ENCODE measurements at places on chromosomes 2 and 18. TPM values are rescaled to one million over a fixed set of nuclear protein-coding genes. Genes with fewer than 3 reads are reported as not detected.

SETBP1 gene
- total RNA-seq, result 2.6 TPM

TNS1 gene
- 147 TPM for total RNA-seq

APOB gene
- under 0.01 TPM for total RNA-seq

LOXL3 gene
- 9.9 TPM for total RNA-seq

UGT1A1 gene
- total RNA-seq, result not detected

EFHD1 gene
- 2.3 TPM for total RNA-seq

PLCD4 gene
- total RNA-seq, result 2.2 TPM

POMC gene
- total RNA-seq, result 0.32 TPM

TYMS gene
- 15.1 TPM for total RNA-seq

IFT172 gene
- 18.0 TPM for total RNA-seq

PAX8 gene
- 1.3 TPM for total RNA-seq

DNA sequence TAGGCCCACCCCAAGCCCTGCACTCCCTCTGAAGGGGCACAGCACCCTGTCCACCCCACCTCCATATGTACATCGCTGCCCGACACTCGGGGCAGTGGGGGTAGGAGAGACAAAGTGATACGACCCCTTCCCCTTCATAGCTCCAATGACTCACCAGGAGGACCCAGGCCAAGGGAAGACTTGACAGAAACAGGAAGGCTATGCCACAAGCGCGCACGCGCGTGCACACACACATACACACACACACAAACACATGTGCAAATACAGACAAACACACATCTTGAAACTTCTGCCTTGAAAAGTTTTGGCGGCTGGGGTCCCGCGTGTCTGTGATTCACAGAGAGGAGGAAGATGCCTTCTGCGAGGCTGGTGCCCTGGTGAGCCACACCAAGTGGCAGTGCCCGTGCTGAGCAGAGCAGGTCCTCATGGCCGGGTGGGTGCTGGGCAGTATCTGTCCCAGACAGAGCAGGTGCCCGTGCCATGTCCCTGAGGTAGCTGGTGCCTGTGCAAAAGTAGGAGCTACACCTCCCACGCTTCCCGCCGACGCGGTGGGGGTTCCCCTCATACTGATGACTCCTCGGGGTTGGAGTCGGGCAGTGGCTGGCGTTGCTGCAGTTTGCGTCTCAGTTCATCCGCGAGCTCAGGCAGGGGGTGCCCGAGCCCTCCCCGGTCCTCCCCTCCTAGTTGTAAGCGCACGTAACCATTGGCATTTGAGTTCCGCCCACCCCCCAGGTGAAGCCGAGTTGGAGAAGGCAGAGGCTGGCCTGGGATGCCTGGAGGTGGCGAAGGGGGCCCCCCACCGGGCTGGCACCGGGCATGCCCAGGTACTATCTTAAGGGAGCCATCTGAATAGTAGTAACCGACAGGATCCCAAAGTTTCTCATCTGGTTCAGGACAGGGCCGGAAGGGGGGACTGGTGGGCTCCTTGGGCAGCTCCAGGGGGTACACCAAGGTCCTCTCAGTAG, 2.5 kb upstream of the ANKRD39 start:
- no peak for DNase-seq

DNA sequence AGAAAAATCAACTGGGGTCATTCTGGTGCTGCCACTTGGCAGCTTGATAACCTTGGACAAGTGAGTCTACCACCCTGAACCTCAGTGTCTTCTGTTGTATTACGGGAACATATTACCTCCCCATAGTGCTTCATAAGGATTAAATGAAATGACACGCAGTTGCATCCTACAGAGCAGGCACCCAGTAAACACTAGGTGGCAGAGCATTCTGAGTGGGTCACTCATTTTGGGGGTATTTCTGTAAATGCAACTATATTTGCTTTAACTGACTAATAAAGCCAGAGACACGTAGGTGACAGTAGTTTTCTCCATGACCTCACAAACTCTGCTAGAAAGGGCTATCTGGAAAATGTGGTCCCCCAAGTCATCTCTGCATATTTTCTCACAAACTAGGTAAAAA, 4.7 kb downstream of the CD226 start:
- DNase-seq, result no peak

- no peak for DNase-seq
Measured at GRCh38 chr2:147320146-147320545, 524.7 kb upstream of the ACVR2A start.

DNA sequence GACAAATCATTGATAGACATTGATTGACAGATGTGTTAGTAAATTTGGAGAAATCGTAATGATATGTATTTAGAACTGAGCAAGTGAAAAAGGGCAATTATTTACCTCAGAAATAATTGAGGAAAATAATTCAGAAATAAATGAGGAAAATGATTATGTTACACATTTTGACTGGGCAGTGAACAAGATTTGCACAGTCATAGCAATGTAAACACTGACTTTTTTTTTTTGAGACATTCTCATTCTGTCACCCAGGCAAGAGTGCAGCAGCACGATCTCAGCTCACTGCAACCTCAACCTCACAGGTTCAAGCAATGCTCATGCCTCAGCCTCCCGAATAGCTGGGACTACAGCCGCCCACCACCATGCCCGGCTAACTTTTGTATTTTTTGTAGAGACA, 211.7 kb downstream of the SP3 start:
- no peak for DNase-seq

- no peak for DNase-seq
Measured at GRCh38 chr2:16653799-16654198, 11.8 kb downstream of the CYRIA start.

- no peak for DNase-seq
Measured at GRCh38 chr2:231525248-231526163, 4.7 kb downstream of the NMUR1 start.

GRCh38 chr2:75801234-75801982, 90.7 kb upstream of the GCFC2 start:
- DNase-seq, result no peak

DNA sequence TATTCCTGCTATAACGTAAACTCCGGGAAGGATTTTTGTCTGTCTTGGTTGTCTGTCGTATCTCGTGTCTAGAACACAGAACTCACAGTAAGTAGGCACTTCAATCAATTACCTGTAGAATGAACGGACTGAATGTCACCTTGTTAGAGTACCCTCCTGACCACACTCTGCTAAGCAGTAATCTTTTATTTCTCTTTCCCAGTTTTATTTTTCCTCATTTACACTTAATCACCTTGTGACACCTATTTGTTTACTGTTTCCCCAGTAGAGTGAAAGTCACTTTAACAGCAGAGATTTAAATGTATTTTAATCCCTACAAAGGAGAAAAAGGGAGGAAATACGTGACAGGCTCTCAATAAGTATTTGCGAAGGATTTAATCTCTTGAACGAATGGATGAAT, 514 bp upstream of the EPB41L5 start:
- no peak for DNase-seq

- peak; percentile 64 for DNase-seq
Measured at GRCh38 chr18:54119524-54120019, 104.9 kb downstream of the MBD2 start.

DNA sequence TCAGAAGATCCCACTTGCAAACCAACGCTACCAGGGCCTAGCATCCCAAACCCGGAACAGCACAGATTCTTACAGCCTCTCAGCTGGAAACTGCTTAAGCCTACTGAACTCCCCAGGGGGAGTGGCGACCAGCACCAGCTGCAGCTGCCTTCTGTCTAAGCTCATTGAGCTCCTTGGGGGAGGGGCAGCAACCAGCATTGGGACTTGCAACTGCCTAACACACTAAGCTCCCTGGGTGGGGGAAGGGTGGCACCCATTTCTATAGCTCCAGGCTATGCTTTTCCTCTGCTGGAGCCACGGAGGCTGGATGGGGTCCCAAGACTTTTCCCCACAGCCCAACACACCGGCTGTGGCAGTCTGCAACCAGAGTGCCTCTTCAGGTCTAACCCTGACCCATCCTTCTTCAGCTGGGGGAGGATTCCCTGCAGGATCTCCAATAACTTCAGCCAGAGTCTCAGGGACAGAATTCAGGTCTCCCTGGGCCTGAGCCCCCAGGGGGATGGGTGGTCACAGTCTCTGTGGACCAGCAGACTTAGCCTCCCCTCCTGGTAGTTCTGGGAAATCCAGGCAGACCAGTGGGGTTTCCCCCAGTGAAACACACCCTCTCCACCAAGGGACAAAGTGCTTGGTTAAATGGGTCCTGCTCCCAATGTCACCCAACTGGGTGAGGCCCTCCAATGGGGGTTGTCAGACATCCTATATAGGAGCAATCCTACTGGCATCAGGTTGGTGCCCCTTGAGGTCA, 45.9 kb upstream of the ITGA4 start:
- DNase-seq, result peak; percentile 78

GRCh38 chr2:481388-481787, 193.5 kb upstream of the ALKAL2 start:
- DNase-seq, result no peak

DNA sequence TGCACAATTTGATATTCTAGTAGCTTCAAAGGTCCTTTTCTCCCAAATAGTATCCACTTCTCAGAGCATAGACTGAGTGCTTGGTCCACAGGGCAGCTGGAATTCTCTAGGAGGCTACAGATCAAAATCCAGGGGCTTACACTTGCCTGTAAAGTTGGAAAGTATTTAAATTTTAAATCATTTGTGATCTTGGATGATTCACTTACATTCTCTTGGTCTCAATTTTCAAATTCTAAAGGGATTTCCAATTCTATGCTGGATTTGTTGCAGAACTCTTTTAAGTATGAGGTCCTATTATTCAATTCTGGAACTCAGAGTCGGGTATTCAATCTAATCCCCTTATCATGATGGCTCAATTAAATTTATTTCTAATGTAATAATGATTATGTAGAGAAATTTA, 492.3 kb downstream of the NYAP2 start:
- no peak for DNase-seq

DNA sequence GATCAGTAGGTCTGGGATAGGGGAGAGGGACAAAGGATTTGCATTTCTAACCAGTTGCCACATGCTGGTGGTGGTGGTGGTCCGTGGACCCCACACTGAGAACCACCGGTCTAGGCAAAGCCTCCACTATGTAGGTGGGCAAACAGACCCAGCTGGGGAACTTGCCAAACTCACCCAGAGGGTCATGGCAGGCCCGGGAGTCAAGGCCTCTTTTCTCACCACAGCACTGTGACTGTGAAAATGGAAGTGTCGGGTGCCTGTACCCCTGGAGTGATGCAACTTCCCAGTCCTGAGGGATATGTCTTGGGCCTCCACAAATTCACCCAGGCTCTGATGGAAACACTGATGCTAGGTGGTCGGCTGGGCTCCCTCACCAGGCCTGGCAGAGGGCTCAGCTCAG, 101.2 kb upstream of the SMAD2 start:
- DNase-seq, result no peak

- DNase-seq, result no peak
Measured at GRCh38 chr2:143378996-143379395, 249.8 kb downstream of the ARHGAP15 start.

GRCh38 chr2:152376968-152377367, 42.0 kb downstream of the FMNL2 start:
- DNase-seq, result no peak

GRCh38 chr2:172253190-172254052, 150.7 kb upstream of the DLX2 start:
- DNase-seq, result peak; percentile 98

- peak; percentile 72 for DNase-seq
Measured at GRCh38 chr2:41994233-41994637, 53.6 kb upstream of the PKDCC start.

GRCh38 chr18:28459587-28459986, 282.7 kb upstream of the CDH2 start:
- DNase-seq, result no peak

- DNase-seq, result peak; percentile 76
Measured at GRCh38 chr2:169705927-169706326, 11.7 kb downstream of the PHOSPHO2 start.

- DNase-seq, result no peak
Measured at GRCh38 chr2:211407076-211407475, 850.7 kb downstream of the CPS1 start.

DNA sequence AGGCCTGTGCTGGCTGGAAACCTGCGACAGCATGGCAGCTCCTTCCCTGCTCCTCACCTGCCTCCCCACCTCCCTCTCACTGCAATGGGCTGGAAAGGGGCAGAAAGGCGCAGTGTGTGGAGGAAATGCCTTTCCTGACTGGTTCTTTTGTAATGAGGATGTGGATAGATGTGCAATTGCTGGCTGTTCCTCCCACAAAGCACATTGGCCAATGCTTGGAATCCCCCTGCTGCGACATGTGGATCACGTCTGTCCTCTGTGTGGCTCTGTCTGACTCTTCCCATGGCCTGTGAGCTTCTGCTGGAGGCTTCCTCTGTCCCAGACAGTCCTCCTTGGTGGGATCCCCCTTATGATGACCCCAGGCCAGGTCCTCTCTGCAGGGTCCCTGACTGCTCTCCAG, 172.5 kb downstream of the NCK2 start:
- DNase-seq, result no peak

DNA sequence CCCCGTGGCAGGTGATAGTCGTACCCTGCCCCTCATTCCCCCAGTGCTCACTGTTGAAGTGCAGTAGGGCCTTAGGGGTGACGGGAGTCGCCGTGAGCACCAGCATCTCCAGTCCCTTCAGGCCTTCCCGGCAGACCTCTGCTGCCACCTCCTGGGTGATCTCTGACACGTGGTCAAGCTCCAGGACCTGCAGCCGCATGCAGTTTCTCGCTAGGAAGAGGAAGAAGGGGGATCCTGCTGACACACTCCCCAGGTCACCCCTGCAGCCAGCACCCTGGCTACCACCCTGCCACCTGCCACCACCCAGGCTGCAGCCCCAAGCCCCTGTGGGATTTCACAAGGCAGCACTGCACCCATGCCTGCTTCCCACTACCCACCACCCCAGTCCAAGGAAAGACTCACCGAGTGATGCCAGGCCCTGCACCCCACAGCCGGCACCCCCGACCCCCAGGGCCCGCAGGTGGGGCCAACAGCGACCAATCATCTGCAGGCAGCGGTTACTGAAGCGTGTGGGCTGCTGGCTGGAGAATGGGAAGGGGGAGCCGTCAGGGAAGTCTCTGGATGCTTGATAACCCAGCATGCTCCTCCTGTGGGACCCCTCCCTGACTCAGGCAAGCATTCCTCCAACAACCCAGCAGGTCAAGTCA, 23.8 kb downstream of the FBXO41 start:
- DNase-seq, result peak; percentile 49

- DNase-seq, result no peak
Measured at GRCh38 chr2:45904946-45905631, 253.6 kb downstream of the PRKCE start.

DNA sequence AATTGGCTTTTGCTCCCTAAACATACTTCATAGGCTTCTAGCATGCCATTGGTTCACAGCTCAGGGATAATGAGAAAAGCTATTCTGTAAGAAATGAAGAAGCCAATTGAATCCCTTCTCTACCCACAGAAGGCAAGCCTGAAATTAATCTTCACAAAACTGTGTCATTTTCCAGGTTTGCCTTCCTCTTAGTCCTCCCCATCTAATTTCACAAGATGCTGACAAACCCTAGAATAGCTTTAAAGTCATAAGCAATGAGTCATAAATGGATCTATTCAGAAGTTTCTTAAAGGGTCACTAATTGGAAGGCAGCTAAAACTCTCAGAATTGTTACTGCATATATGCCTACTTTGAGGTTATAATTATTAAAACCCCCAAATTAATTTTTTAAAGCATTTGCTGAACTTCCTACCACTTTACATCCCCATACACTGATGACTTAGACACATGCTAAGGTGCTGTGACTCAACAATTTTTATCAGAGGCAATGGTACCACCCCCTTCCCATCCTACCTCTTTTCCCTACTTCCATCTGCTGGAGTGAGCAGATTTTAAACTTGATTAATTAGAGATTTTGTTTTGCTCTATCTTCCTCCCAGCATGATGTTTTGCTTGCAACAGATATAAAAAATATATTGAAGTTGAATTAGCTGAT, 51.3 kb upstream of the NABP1 start:
- DNase-seq, result no peak

- DNase-seq, result no peak
Measured at GRCh38 chr18:78158943-78159342, 820.7 kb upstream of the SALL3 start.

GRCh38 chr2:26772064-26773001, 8.2 kb downstream of the SLC35F6 start:
- peak; percentile 97 for DNase-seq
